ENCODE measurements at places on chromosomes 16 and 17. TPM values are rescaled to one million over a fixed set of nuclear protein-coding genes. Genes with fewer than 3 reads are reported as not detected.

DNA sequence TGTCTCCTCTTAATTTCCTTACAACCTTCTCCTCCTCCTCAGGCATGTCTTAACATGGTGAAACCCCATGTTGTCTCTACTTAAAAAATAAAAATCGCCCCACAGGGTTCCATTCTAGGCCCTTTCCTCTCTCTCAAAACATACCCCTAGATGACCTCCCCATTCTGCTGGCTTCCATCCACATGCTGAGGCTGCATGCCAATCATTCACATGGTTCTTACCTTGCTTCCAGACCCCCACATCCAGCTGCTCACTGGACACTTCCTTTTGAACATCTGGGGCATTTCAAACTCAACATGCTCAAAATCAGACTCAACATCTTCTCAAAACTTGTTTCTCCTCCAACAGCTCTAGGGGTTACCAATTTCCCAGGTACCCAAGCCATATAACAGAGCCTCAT, 12.4 kb upstream of the CTCF start:
- H3K27me3 ChIP-seq = no peaks in the 10 kb centered on the region
- H3K4me3 ChIP-seq = no peak overlapping the region
- H3K4me1 ChIP-seq = peaks cover 39% of the 10 kb centered on the region
- DNase-seq = no peak

- no peak overlapping the region for H3K4me3 ChIP-seq
- peaks cover 11% of the 10 kb centered on the region for H3K27me3 ChIP-seq
- peaks cover under 1% of the 10 kb centered on the region for H3K36me3 ChIP-seq
- H3K27ac ChIP-seq = no peak overlapping the region
- no peaks in the 10 kb centered on the region for H3K4me1 ChIP-seq
- DNase-seq = no peak
Observed at GRCh38 chr16:17633181-17633951, 162.6 kb upstream of the XYLT1 start.

The MAPT gene
- 1.8 TPM for total RNA-seq

DNA sequence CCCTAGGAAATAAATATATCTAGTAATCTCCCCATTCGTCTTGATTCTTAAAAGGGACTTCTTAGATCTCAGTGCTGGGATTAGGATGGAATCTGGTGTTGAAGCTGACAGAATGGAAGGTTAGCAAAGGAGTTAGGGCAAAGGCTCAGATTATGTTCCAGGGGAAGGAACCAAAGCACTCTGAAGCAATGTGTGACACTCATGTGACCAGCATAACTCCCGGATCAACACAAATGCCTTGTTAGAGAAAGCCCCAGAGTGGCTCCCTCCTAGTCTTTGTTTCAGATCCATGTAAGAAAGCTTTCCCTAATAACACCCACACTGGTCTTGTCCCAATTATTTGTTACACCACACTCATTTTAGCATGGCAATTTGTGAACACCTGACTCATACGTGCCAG, 62.6 kb upstream of the ERN1 start:
- no peak overlapping the region for H3K4me3 ChIP-seq
- DNase-seq = no peak
- H3K27me3 ChIP-seq = no peaks in the 10 kb centered on the region
- H3K4me1 ChIP-seq = peaks cover 6% of the 10 kb centered on the region

DNA sequence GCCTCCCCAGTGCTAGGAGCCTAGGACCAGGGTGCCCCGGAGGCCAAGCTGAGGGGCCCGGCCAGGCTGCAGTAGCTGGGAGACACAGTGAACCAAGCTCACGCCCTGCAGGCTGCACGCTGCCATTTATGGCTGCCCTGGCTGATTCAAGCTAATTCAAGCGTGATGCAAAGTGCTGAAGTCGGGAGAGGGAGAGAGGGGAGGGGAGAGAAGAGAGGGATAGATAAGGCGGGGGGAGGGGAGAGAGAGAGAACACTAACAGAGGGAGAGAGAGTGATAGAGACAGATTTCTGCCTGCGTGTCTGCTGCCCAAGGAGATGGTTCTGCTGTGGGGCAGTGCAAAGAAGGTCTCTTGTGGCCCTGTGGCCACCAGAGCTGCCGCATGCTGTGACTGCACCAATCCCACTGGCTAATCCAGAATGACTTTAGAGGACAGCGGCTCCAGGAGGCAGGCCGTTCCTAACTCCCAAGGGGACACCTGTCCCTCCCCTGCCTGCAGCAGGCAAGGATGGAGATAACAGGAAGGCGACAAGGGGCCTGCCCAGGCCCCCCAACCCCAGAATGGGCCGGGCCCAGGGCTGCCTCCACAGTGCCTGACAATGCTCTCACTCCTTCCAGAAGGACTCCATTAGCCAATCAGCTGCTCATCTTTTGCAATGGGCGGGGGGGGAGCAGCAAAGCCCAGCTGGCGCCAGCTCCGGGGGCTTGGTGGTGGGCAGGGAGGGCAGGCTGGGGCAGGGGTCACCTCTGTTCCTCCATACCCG, 12.9 kb downstream of the MXRA7 start:
- H3K4me1 ChIP-seq = peaks cover 9% of the 10 kb centered on the region
- no peaks in the 10 kb centered on the region for H3K36me3 ChIP-seq
- H3K27ac ChIP-seq = no peak overlapping the region
- H3K4me3 ChIP-seq = no peak overlapping the region

DNA sequence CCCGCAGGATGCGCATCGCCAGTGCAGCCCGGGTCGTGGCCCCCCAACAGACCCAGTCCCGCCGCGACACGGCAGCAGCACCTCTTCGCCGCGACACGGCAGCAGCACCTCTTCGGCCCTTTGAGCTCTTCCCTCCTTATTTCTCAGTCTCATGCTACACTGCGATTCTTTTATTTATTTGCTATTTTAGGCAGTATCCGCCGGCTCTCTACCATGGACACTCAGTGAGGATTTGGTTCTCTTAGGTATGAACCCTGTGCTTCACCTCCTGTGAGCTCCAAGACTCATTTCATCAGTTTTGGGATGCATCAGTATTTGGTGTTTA, 8.3 kb upstream of the MAP2K3 start:
- peak overlapping the region; percentile 82 for H3K27ac ChIP-seq
- peak overlapping the region; percentile 90 for H3K4me3 ChIP-seq
- no peak for DNase-seq
- H3K36me3 ChIP-seq = no peaks in the 10 kb centered on the region
- H3K27me3 ChIP-seq = no peaks in the 10 kb centered on the region

DNA sequence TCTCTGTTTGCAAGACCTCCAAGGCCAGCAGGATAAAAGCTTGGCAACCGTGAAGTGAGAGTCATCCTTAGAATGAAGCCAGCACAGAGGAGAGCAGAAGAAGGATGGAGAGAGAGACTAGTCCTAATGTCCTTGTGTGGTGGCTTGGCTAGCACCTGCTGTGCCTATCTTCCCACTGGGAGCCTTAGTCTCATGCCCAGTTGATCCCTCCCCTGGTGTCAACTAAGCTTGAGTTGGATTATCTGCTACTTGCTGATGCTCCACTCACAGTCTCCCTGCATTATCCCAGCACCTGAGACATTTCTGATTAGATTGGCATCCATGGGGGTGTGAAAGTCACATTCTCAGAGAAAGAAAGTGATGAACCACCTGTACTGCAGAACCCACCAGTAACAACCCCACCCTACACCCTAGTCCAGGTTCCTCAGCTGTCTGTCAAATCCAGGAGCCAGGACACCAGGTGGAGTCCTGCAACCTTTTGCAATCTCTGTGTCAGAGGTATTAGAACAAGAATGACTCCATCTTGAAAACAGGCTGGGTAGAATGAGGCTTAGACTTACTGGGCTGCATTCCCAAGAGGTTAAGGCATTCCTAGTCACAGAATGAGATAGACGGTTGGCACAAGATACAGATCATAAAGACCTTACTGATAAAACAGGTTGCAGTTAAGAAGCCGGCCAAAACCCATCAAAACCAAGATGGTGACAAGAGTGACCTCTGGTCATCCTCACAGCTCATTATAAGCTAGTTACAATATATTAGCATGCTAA, 460.2 kb upstream of the C16orf82 start:
- no peak overlapping the region for H3K4me3 ChIP-seq
- H3K4me1 ChIP-seq = peaks cover 9% of the 10 kb centered on the region
- H3K36me3 ChIP-seq = peaks cover 3% of the 10 kb centered on the region
- DNase-seq = no peak

GRCh38 chr17:80891397-80892018, 100.1 kb upstream of the CHMP6 start:
- H3K36me3 ChIP-seq = peaks cover 69% of the 10 kb centered on the region
- H3K27ac ChIP-seq = peak overlapping the region; percentile 96
- H3K27me3 ChIP-seq = no peaks in the 10 kb centered on the region
- DNase-seq = peak; percentile 91

DNA sequence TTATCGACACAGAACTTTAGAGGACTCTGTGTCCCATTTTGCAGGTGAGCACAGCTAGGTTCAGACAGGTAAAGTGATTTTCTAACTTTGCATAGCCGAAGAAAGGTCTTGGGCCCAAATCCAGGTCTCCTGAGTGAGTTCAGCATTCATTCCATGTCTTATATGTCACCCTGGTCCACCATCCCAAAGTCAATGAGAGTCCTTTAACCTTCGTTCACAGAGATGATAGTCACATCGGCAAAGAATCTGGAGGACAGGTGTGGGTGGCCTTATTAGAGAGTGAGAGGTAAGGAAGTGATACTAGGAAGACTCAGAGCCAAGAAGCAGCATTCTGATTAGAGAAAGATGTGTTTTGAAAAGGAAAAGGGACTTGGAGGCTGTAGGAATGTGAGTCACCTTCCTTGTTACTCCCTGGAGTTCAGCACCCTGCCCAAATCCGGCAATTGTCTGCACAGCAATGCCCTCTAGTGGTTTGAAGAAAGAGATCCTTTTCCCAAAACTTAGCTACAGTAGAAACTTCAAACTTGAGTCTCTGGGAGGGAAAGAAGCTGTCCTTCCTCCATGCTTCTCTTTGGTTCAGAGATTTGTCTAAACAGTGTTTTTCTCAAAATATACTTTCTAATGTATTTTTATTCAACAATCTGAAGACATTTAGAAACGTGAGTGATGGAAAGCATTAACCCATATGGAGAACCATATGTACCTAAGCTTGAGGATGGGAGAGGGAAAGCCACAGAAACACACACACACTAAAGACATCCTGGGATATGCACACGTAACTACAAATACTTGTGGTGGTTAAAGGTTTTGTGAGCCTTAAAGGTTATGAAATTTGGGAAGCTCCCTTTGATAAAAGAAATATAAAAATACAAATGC, 96.4 kb upstream of the SHISA6 start:
- no peaks in the 10 kb centered on the region for H3K4me1 ChIP-seq
- DNase-seq = no peak
- H3K36me3 ChIP-seq = no peaks in the 10 kb centered on the region
- H3K27me3 ChIP-seq = no peaks in the 10 kb centered on the region

All from activated CD4-positive, alpha-beta memory T cell treated with anti-CD3 and anti-CD28 coated beads for 36 hours (primary cell).